ENCODE measurements at places on chromosomes 4 and X.

GRCh38 chr4:184534511-184535391 lies 60.4 kb upstream of the IRF2 start:
- no peak for DNase-seq

GRCh38 chr4:110610940-110611831 lies 11.7 kb downstream of the PITX2 start:
- DNase-seq: no peak

DNA sequence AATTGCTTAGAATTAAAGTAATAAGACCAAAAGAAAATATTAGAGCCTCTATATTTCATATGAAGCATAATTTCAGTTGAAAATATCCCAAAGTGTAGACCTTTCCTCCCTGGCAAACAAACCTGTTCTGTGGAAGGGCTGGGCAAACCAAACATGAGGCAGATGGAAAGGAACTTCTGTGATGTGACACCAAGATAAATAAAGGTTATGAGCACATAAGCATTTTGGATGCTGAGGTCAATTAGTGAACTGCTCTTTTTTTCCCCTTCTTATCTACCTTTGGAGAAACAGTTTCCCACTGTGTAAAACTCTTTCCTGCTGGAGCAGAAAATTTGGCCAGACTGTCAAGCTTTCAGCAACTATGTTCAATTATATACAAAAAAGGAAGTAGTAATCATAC lies 109.6 kb upstream of the STIM2 start:
- DNase-seq: no peak

DNA sequence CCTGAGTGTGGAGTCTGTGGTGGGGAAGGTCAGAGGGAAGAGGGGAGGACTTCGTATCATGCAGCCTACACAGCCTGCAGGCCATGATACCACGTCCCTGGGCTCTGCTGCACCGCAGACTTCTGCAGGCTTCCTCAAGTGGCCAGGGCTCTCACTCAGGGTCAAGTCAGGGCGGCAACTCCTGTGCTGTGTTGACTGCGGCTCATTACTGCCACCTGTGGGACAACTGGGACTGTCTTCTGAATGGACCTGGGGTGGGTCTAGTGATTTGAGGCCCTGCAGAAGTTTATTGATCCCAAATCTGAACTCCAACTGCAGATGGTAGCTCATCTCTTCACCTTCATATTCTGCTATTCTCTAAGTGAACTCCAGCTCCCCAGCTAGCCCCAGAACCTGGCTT lies 167.1 kb downstream of the NSUN7 start:
- no peak for DNase-seq

- DNase-seq: no peak
Measured at GRCh38 chrX:130829526-130830515, 73.2 kb downstream of the ENOX2 start.

- no peak for DNase-seq
Measured at GRCh38 chr4:134326866-134327265, 125.3 kb upstream of the PABPC4L start.

GRCh38 chrX:750263-750662 lies 119.7 kb downstream of the SHOX start:
- no peak for DNase-seq

DNA sequence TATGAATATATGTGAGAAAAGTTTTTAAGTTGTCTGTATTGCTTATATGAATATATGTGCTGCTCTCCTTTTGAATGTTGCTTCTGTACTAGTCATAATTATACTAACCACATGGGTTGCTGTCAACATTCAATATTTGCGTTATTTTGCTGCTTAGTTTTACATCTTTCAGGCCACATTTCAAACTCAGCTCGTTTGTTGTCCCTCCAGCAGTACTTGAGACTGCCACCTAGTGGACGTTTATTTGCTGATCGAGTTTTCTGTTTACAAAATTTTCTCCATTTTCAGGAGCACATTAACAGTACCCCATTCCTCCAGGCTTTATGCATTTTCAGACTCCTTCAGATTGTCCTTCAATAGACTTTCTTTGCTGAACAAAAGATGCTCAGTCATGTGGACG lies 75.8 kb downstream of the NUDT11 start:
- DNase-seq: no peak

- no peak for DNase-seq
Measured at GRCh38 chr4:142556570-142557238, 289.4 kb downstream of the INPP4B start.

GRCh38 chr4:162684998-162685397 lies 481.7 kb downstream of the NAF1 start:
- no peak for DNase-seq

GRCh38 chr4:52661966-52662690 lies 3.0 kb upstream of the USP46 start:
- DNase-seq: no peak

DNA sequence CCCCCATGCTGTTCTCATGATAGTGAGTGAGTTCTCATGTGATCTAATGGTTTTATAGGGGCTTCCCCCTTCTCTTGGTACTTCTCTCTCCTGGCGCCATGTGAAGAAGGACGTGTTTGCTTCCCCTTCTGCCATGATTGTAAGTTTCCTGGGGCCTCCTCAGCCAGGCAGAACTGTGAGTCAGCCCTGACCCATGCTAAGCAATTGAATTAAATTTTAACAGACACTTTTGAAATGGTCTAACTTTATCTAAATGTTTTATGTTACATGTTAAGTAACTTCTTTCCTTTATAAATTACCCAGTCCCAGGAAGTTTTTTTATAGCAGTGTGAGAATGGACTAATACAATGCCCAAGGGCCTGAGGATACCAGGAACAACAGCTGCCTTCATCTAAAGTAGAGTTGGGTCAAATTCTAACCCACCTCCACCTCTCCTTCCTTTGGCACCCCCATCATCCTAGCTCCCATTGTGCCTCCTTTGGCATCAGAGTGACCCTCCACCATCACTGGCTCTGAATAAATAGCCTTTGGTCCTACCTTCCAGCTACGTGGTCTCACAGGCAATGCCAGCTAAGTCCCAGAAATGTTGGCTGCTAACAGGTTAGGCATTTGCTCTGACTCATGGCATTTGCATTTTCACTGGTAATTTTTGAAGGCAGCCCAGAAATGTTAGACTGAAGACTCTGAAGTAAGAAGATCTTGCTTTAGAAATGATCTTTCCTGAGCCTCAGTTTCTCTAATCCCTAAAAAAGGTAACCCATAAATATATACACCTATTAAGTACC lies 182.1 kb downstream of the MOSPD2 start:
- DNase-seq: no peak

DNA sequence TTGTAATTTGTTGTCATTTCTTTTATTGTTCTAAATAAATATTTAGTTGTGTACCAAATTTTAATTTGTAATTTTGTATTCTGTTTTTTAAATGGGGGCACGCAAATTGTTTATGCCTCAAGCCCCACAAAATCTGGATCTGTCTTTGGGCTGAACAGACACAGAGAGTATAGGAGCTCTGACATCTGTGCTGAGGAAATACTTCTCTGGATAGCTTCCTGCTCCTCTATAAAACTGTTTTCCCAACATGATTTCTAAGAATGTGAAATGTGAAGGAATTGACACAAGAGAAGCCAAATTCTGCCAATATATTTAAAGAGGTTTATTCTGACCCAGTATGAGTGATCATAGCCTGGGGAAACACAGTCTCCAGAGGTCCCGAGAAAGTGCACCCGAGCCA lies 93.0 kb downstream of the IL13RA2 start:
- DNase-seq: no peak

- DNase-seq: no peak
Measured at GRCh38 chr4:41976775-41977516, 4.6 kb upstream of the DCAF4L1 start.

GRCh38 chr4:72496119-72496518 lies 72.9 kb downstream of the ADAMTS3 start:
- DNase-seq: no peak
